ENCODE measurements at places on chromosomes 16 and 17. TPM values are rescaled to one million over a fixed set of nuclear protein-coding genes. Genes with fewer than 3 reads are reported as not detected.

Gene RGS11
- total RNA-seq = 2.7 TPM

Gene CRAMP1
- total RNA-seq = 18.0 TPM

Gene ABCA10
- 0.75 TPM for total RNA-seq

GRCh38 chr17:79952901-79953300 lies 82.8 kb downstream of the TBC1D16 start:
- no peak overlapping the region for H3K27ac ChIP-seq
- no peaks in the 10 kb centered on the region for H3K27me3 ChIP-seq
- peaks cover 42% of the 10 kb centered on the region for H3K4me1 ChIP-seq
- H3K4me3 ChIP-seq = no peak overlapping the region

GRCh38 chr16:67216612-67217490 lies 10.1 kb upstream of the TMEM208 start:
- no peaks in the 10 kb centered on the region for H3K4me1 ChIP-seq
- no peaks in the 10 kb centered on the region for H3K27me3 ChIP-seq
- DNase-seq = no peak
- no peaks in the 10 kb centered on the region for H3K36me3 ChIP-seq
- H3K4me3 ChIP-seq = no peak overlapping the region

DNA sequence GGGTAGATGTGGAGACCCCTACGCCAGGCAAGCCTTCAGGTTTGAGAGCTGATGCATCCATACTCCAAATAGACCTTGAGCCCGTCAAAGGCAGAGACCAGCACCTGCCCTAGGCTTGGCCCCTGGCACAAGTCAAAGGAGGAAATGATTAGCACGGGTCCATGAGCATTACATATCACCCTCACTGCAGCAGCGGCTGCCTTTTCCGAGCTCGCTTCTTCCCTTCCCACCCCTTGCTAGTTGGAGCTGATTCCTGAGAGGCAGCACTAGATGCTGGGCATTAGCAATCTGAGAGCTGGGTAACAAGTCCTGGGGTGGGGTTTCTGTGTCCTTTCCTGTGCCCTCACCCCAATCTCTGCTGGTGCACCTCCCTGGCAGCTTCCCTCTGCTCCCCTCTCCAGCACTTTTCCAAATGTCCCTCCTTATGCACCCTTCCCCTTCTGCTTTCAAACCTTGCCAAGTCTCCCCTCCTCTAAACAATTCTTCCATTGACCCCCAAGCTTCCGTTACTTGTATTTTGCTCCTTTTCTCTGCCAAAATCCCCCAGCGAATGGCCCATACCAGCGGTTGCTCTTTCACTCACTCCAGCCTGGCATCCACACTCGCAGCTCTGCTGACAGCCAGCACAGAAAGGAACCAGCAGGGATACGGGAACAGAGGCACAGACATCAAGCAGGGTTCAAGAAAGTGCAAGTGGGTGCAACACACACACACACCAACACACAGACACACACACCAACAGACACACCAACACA lies 3.0 kb downstream of the CDRT4 start:
- no peak for DNase-seq
- H3K4me3 ChIP-seq = no peak overlapping the region
- H3K27ac ChIP-seq = no peak overlapping the region
- H3K4me1 ChIP-seq = peaks cover 27% of the 10 kb centered on the region
- no peaks in the 10 kb centered on the region for H3K27me3 ChIP-seq
- no peaks in the 10 kb centered on the region for H3K36me3 ChIP-seq

GRCh38 chr17:69961501-69962145 lies 113.4 kb upstream of the KCNJ16 start:
- H3K4me3 ChIP-seq = no peak overlapping the region
- peak; percentile 23 for DNase-seq
- H3K4me1 ChIP-seq = no peaks in the 10 kb centered on the region

- no peak overlapping the region for H3K27ac ChIP-seq
- no peaks in the 10 kb centered on the region for H3K36me3 ChIP-seq
- H3K27me3 ChIP-seq = no peaks in the 10 kb centered on the region
- no peak overlapping the region for H3K4me3 ChIP-seq
- no peak for DNase-seq
Observed at GRCh38 chr16:13083681-13084080, 182.3 kb downstream of the SHISA9 start.

DNA sequence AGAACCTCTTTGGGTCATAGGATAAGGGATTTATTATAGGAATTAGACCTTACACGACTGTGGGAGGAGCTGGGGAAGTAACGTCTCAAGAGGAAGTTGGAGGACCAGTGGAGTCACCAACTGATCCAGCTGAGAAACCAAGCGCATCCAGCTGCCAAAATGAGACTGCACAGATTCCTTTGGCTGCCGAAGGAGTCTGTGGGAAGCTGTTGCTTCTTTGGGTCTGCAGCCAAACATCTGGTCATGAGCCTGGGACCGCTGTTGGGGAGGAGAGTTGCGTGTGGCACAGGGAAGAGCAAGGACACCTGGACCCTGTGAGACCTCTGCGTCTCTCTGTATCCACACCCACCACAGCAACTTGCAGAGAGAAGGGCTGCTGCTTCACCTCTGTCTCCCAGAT lies 2.4 kb upstream of the NACA2 start:
- no peak for DNase-seq
- H3K27me3 ChIP-seq = peaks cover 28% of the 10 kb centered on the region
- no peak overlapping the region for H3K27ac ChIP-seq
- H3K36me3 ChIP-seq = no peaks in the 10 kb centered on the region

GRCh38 chr17:81460856-81461460 lies 51.6 kb downstream of the ACTG1 start:
- no peak overlapping the region for H3K27ac ChIP-seq
- H3K36me3 ChIP-seq = no peaks in the 10 kb centered on the region
- peaks cover 12% of the 10 kb centered on the region for H3K4me1 ChIP-seq
- H3K4me3 ChIP-seq = no peak overlapping the region

DNA sequence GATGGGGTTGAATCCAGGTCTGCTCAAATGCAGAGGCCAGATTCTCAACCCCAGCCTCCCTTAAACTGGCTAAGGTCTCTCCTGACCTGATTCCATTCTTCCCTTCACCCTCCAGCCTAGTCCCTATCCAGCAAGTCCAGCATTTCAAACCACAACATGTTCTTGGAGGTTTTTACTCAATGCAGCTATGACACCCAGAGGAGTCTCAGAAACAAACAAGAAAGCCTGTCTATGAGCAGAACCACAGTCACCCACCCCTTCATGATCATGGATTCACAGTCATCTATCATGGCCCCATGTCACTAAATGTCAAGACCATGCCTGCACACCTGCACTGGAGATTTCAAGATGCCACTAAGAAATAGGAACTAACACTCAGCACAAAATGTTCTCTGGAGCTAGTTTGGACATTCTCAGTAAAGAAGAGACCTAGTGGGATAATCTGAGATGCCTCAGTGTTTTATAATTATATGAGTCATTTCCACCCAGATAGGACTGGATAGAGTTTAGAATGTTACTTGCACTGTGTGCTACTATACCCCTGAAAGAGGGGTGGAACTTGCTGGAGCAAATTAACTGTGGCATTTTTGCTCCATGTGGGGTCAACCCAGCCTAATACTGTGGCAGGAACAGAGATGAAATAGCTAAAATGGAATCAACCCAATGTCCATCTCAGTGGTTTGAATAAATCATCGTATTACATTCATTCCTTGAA lies 9.5 kb upstream of the METTL22 start:
- DNase-seq = peak; percentile 2
- H3K27me3 ChIP-seq = peaks cover 9% of the 10 kb centered on the region
- H3K27ac ChIP-seq = no peak overlapping the region
- H3K36me3 ChIP-seq = no peaks in the 10 kb centered on the region
- H3K4me1 ChIP-seq = peaks cover 3% of the 10 kb centered on the region
